ENCODE measurements at places on chromosomes 12 and 14.
A peak's percentile ranks its signal among the peaks of the same experiment; 100 is the strongest.

GRCh38 chr12:96195845-96196451 lies 1.8 kb downstream of the ELK3 start:
- DNase-seq: peak; percentile 31

DNA sequence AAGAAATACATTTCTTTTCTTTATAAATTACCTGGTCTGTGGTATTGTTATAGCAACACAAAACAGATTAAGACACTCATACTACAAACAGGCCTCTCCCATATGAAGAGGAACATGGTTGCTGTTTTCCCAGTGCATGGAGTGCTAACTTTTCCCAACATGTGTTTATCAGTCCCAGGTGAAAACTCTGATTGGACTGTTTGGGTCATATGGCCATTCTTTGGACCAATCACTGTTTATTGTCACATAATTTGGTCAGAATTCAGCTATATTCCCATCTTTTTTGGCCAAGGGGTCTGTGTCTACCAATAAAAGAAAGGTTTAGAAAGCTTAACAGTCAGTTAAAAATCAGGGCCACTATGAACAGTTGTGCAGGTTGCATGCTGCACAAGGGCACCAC lies 35.4 kb upstream of the CCDC60 start:
- no peak for DNase-seq

DNA sequence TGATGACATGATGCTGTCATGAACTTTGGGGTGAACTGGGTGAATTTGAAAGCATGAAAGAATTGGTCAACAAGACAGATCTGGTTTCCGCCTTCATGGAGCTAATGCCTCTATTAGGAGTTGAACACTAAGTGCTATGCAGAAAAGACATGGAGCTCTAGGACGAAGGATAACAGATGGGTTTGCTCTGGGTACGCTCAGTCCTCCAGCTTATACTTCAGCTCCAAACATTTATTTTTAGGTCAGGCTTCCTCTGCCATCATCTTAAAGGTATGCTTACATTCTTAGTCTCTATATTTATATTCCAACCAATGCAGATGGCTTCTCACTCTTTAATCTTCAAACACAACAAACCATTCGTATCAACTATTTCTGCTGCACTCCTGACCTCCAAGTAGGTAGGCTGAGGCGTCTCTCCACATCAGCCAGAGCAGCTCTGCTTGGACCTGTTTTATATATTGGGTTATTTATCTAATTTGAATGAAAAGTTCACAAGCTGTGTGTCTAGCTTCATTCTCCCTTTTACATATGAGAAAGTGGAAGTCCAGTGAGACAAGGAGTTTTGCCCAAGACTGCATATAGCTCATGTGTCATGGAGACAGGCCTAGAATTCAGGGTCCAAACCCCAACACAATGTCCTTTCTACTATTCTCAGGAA lies 226.3 kb downstream of the SPTSSA start:
- DNase-seq: no peak

DNA sequence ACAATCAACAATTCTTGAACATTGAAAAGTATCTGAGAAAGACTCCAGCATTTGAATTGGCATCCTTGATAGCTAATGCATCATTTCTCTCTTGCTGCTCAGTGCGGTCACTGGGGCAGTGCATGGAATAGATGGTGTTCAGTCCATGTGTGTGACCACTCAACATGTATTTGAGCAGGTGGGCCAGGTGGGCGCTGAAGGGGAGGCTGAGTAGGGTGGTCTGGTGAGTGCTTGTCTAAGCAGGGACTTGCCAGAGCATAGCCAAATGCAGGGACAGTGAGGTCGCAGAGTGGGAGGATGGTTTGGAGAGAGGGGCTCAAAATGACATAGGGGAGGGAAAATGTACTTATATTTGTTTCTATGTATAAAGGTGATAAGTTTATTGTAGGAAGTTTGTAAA lies 409.0 kb downstream of the TMEM121 start:
- no peak for DNase-seq

GRCh38 chr14:42222924-42223471 lies 616.3 kb downstream of the LRFN5 start:
- no peak for DNase-seq

DNA sequence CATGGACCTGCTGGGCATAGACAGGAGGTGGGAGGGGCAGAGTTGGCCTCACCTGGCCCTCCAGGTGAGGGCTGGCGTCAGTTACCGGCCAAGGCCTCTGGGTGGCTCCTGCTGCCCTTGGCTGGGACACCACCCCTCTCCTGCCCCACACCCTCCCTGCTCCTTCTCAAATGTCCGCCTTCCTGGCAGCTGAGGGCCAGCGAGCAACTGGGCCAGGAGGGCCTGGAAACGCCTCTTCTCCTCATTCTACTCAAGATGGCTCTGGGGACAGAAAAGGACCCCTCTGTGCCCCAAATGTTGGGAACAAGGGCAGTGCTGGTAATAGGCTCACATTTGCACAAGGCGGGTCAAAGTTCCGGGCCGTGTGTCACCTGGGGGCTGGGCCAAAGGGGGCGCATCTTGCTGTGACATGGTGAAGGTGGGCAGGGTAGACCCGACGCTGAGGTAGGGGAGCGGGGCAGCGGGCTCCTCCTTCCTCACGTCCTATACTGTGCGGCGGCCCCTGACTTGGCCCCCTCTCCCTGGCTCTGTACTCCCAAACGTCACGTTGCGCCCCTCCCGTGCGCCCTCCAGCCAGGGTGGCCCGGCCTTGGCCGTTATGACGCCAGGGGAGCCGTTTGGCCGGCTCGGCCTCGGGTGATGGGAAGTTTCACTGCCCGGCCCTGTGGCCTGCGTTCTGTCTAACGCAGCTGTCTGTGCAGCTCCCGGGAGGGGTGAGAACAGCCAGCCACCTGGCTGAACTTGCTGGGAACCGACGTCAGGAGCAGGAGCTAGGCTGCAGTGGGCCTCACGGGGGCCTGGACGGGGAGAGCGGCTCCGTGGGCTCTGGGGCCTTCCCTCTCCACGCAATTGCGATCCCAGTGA lies 18.0 kb upstream of the DLK1 start:
- no peak for DNase-seq

DNA sequence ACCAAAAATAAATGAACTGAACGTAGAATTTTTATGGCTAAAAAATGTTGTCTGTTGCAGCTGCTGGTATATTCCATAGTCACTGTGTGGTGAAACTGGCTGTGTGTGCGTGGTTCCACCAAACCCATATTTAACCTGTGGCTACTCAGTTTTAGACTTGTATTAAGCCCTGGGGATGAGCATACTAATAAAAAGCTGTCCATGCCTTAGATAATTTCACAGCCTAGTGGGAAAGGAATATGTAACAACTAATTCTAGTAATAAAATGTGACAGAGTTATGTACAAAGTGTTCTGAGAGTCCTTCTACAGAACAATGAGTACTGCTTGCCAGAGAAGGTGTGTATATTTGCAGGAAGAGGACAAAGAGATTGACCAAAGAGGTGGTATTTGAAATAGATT lies 125.5 kb downstream of the TMTC3 start:
- DNase-seq: no peak

DNA sequence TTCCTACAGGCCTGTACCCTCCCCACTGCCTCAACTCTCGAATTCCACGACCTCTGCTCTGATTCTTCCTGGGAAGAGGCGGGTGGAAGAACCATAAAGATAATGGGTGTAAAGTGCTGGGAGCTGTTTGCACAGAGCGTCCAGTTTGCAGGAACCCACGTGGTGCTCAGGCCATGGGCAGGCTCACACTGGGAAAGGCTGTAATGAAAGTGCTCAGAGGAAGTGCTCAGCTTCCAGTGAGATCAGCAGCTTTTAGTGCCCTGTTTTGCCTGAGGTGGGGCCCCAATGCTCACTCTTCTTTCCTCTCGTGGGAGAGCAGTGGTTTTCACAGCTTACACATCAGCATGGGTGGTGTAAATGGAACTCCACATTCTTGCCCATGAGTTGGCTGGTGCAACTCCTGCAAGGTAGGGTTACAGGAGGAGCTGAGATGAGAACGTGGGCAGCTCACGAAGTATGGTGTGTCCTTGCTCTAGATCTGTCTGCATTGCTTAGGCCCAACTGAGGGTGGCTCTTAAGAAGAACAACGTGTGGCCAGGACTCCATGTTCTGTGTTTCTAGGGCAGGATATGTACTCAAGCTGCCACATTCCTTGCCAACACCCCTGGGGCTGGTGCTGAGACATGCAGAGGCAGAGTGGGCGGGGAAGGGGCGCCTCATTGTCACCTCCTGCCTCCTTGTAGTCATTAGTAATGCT lies 2.9 kb downstream of the TMEM63C start:
- DNase-seq: no peak

GRCh38 chr12:43235721-43236120 lies 316.3 kb downstream of the ADAMTS20 start:
- no peak for DNase-seq

GRCh38 chr14:89574420-89574819 lies 157.4 kb upstream of the FOXN3 start:
- DNase-seq: no peak

GRCh38 chr12:100845095-100845494 lies 50.5 kb downstream of the ANO4 start:
- DNase-seq: no peak

DNA sequence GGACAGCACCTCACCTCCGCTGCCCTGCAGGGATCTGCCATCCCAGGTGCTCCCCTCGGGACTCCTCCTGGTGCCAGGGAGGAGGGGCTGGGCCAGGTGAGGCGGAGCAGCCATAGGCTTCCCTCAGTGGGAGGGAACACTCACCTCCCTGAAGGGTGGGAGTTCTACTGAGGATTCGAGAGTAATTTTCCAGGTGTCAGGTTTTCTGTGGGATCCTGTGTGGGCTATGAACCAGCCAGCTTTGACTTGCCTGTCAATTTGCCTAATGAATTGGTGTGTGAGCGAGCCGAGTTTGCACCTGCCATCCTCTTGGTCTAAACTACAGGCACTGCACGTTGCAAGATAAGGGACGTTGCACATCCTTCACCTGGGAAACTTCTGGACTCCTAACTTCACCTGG lies 50.3 kb downstream of the NOC4L start:
- no peak for DNase-seq

DNA sequence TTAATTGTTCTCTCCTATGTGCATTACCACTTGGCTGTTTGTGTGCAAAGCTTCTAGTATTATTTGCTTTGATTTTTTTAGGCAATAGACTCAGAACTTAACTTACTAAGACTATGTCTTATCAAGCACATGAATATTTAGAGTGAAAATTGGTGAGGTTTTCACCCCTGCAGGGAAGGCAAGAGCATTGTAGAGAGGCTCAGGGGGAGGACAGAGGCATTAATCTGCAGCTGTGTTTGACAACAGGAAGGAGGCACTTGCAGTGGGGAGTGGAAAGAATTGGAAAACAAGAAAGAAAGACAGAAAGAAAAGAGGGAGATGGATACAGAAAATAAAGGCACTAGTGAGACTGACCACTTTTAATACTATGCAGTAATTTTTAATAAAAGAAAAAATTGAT lies 431.6 kb downstream of the PDZRN4 start:
- DNase-seq: no peak

DNA sequence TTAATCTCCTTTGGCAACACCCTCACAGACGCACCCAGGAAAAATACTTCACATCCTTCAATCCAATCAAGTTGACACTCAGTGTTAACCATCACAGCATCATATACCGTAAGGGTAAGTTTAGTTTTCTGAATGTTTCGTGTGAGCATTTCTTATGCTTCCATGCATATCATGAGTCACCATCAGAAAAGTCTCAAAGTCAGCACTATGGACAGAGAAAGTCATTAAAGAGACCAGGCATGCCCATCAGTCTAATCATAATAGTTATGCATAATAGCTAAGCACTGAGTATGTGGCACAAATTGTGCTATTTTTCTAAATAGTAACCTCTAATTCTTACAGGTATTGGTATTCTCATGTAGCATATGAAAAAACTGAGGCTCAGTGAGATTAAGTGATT lies 158.8 kb upstream of the PRMT8 start:
- no peak for DNase-seq

DNA sequence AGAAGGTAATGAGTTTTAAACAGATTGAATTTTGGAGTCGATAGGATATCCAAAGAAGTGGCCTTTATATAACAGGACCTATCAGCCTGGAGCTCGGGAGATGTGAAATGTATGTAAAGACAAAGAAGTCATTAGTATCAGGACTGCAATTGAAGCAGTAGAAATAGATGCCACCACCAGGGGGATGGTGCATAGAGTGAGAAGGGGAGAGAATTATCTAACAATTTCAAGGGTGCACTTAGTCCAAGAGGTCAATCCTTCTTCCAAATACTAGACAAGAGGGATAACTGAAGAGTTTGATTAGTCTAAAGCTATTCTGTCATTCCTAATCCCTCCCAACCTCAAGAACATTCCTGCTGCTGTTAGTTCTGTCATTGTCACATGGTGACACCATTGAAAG lies 127.8 kb downstream of the CFAP54 start:
- no peak for DNase-seq

GRCh38 chr12:94980577-94980976 lies 22.9 kb downstream of the NDUFA12 start:
- peak; percentile 37 for DNase-seq

DNA sequence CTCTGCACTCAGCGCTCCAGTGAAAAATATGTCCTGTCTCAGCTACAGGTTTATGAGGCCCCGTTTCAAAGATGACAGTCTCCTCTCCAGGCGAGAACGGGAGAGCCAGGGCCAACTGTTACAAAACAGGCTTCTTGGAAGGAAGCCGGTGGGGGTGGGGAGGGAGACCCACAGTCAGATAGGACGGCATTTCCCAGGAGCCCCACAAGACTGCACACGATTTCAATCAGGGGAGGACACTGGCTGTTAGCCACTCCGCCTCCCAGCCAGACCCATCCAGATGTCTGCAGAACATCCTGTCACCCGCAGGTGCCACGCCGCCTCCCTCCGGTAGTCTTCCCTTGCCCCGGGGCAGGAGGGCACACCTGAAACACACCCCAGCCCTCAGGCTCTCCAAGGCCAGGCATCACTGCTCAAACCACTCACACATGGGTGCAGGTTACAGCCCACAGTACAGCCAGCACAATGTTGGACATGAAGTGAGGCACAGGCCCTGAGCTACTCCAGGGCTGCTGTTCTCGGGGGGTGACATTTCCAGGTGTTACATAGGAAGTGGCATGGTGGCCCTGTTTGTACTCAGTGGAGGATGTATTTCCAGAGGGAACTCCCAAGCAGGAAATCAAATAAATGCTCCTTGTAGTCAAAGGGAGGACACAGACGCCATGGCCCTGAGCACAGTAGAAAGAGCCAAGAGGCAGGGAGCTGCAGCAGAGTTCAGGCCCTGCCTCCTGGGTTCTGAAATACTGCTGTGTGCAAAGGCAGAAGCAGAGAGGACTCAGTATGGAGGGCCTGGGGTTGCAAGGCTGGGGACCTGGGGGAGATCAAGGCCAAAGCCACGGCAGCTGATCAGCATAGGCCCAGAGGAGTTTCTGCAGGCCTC lies 138.1 kb downstream of the BCL11B start:
- DNase-seq: no peak

DNA sequence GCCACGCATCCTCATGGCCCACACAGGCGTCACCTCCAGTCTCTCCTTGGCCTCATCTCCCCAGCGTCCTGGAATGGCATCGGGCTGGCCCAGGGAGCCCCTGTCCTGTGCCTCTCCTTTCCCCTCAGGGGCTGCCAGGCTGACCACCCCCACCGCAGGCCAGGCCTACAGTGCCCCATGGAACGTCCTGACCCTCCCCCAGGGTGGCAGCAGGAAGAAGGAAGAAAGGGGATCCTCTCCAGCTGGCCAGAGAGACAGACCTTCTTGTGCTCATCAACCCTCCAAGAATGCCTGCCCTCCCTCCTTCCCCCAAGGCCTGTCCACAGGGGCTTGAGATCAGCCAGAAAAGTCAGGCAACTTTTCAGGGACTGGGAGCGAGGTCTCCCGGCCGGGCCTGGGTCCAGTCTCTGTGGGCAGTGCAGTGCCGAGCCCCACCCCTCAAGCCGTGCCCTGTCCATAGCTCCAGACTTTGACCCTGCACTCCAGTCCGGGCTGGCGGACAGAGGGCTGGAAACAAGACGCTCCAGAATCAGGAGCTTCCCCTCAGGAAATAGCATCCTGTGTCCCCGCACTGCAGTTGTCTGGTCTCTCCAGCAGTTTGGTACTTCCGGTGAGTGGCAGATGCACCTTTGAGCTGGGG lies at the start of gene DAO:
TSS of gene DAO (plus strand) at position 478 of the 640 bp plus-strand sequence. CDS start 4,915 bp downstream, outside the sequence.
- no peak for DNase-seq

All from CD4-positive, alpha-beta T cell treated with Interleukin-17A for 1 hour (primary cell).